ENCODE measurements at places on chromosomes 7 and 10.

- no peak for DNase-seq
These were observed 387.3 kb upstream of the LRGUK start for GRCh38 chr7:133739817-133740216.

GRCh38 chr10:36048236-36048635, 406.1 kb upstream of the FZD8 start:
- no peak for DNase-seq

GRCh38 chr10:1148855-1149605, 92.8 kb downstream of the WDR37 start:
- no peak for DNase-seq

DNA sequence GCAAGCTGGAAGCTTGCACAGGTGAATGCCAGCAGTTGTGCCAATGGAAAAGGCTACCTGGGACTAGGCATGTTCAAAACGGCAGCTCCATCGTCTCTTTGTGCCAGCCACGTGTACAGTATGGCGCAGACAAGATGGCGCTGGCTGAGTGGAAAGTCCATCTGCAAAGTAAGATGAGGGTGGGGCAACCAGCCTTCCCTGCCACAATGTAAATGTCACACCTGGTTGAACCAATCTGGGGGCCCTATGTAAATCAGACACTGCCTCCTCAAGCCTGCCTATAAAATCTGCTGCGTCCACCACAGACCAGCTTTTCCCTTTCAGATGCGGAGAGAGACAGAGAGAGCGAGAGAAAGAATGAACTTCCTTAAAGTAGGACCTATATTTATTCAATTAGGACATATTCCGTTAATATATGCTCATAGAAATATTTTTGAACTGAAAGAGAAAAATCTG, 18.5 kb upstream of the C7orf33 start:
- DNase-seq, result no peak

DNA sequence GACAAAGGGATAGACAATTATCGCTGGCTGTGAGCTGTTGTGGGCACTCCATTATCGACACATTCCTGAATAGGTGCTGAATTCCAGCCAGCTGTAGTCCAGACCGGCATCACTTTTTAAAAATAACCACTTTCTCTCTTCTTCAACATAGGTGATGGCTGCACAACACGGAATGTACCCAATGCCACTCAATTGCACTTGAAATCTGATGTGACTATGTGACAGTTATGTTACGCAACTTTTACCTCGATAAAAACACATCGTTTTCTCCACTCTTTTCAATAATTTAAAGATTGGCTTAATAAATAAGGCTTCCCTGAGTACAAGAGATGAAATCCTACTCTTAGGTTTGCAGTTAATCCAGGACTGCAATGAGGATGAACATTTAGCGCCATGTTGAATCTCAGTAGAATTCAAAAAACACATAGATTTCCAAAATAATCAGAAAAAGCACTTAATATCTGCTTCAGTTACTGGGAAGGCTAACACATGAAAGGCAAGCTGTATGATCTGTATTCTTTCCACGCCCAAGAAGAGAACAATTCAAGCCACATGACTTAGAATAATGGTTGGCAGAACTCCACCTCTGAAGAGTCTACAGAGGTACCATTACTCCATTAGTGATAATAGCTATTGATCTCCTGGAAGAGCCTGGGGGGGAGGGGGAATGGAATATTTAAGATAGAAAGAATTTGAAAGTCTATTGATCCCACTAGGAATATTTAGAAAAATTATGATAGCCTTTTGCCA, 3.6 kb downstream of the YWHAG start:
- DNase-seq, result no peak

GRCh38 chr7:70178787-70179186, 580.5 kb downstream of the AUTS2 start:
- no peak for DNase-seq

GRCh38 chr10:63819753-63820329, 298.6 kb downstream of the REEP3 start:
- no peak for DNase-seq

GRCh38 chr10:15595260-15595659, 124.5 kb downstream of the ITGA8 start:
- no peak for DNase-seq

DNA sequence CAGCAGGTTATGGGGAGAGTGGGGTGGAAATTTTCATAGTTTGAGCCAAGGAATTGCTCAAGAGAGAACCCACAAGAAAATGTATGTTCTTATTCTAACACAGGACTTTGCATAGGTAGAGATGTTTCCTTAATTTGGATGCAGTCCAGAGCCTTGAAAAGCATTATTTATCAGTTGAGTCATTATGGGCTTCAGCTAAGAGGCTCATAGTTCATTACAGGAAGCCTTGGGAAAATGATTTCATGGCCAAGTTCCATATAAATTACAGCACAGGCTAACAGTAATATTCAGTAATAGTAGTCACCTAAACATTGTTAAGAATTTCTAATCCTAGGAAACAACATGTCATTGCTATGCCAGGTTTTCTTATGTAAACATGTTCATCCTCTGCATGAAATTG, 131.1 kb upstream of the PTPRZ1 start:
- no peak for DNase-seq

- no peak for DNase-seq
These were observed 4.4 kb downstream of the BMPER start for GRCh38 chr7:33909755-33910154.

- no peak for DNase-seq
These were observed 458.5 kb downstream of the GFRA1 start for GRCh38 chr10:115814542-115814941.

DNA sequence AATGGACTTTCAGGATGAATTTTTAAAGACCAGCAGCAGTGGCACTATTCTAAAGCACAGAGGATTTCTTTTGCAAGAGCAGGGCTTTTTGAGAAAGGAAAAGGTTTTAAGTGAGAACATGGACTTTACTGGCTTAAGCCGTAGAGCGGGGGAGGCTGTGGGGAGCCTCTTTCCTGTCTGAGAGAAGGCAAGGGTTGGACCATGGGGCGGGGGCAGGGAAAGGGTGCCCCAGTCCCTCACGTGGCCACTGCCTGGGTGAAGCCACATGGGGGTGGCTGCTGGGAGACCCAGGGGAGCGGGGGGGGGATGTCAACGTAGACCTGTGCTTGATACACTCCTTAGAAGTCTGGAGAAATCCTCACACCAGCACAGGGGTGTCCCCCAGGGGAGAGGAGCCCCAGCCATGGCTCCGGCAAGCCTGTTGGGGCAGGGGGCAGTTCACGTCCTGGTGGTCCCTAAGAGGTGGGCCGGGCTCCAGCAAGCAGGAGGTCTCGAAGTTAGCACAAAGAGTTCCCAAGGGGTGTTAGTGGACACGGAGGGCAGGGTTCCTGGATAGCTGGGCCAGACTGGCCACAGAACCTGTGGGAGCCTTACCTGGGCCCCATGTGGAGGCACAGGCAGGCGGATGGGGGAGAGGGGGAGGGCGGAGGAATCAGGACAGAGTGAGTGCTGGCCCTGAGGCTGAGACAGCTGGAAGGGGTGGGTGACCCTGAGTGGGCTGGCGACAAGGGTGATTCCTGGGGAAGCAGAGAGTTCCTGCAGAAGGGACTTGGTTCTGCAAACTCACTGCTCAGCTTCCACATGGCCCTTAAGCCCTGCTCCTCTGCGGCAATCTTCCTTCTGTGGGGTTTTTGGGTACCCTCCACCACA, 36.9 kb upstream of the ELFN1 start:
- DNase-seq, result no peak

DNA sequence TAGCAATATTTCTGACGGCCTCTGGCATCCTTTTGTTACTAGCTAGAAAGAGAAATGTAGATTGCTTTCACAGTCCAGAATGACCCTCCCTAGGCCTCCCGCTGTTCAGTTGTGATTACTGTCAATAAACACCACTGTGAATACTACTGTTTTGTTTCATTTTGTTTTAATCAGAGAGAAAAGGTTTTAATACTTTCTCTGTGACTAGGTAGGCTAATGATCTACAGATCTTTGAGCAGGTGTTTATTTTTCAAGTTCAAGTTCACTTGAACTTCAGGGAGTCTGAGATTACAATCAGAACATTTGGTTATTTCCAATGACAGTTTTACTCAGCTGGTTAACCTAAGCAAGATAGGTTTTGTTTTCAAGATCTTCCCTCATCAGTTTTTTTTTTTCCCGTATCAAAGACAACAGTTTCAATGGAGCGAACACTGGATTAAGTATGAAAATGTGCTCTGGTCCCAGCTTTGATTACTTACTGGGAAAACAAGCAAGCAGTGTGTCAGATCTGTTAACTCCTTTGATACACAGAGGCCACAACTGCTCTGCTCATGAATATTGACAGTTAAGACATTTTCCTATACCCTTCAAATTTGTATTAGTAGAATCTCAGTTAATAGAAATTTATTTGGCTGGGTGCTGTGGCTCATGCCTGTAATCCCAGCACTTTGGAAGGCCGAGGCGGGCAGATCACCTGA, 34.8 kb downstream of the VKORC1L1 start:
- DNase-seq, result no peak

DNA sequence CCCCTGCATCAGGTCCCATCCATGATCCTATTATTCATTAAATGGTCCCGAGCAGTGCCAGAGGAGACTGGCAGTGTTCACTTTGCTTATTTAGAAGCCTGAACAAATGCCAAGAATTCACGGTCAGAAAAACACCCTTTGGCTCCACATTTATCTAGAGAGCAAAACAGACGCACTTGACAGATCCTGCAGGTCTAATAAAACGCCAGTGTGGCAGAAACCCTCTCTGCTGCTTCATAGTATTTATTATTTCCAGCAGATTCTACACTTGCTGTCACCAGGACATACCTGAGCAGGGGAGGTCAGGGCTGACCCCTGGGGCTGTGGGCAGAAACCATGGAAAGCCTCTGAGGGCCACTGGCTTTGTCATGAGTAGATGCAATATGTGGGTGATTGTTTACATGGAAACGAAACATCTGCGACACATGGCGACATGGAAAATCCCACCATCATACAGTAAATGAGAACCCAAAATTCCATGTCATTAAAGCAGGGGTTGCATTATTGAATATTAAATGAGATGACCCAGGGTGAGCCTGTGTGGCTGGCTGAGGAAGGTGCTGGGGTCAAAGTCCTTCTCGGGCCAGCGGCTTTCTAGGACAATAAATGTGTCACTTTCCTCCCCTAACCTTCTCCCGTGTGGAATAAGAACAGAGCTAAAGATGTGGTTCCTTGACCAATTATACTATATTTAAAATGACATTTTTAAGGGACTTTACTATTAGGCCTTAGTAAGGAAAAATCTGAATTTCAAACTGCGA, 205.9 kb upstream of the SVIL start:
- DNase-seq, result no peak

- DNase-seq, result no peak
These were observed 1064.1 kb upstream of the GHITM start for GRCh38 chr10:83075016-83075814.

DNA sequence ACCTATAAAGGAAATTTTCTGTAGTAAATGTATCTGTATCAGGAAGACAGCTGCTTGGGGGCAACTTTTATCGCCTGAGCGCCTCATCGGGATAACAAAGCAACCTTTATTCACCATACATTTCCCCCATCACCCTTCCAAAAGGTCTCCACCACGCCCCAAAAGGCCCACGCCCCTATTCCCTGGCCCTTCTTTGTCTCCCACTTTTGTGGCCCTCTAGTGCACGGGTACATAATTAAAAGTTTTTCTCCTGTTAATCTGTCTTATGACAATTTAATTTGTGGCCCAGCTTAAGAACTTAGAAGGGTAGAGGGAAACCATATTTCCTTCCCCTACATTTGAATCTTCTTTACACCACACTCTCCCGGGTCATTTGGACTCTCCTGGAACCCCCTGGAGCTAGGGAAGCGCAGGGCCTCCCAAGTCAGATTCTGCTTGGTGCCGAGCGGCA, 625 bp downstream of the RP9 start:
- DNase-seq, result no peak

Measured in activated naive CD8-positive, alpha-beta T cell treated with anti-CD3 and anti-CD28 coated beads, Interleukin-2, amount 50 U/mL, for 16 hours (primary cell).